ENCODE measurements at places on chromosomes 5 and 9. TPM values are rescaled to one million over a fixed set of nuclear protein-coding genes. Genes with fewer than 3 reads are reported as not detected.

PCDHGA5 gene
- total RNA-seq: 1.8 TPM

DNA sequence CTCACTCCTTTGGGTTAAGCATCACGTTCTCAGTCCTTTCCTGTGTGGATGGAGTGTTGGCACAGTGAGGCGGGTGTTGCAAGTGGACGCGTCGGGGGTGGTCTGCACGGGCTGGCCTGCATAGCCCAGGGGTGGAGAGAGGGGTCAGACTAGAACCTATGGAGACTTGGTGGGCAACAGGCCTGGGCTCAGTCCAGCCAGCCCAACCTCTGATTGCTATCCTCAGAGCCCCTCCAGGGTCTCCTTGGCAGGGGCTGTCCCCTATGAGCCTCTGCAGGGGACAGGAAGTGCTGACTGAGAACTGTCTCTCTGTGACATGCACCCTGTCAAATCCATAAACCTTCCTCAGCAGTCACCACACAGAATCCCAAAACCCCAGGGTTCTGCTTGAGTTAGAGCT, 2.3 kb downstream of the DCANP1 start:
- no peak for DNase-seq

GRCh38 chr5:158320178-158320674, 461.3 kb upstream of the CLINT1 start:
- no peak for DNase-seq

GRCh38 chr9:13731637-13732036, 452.1 kb upstream of the MPDZ start:
- no peak for DNase-seq

DNA sequence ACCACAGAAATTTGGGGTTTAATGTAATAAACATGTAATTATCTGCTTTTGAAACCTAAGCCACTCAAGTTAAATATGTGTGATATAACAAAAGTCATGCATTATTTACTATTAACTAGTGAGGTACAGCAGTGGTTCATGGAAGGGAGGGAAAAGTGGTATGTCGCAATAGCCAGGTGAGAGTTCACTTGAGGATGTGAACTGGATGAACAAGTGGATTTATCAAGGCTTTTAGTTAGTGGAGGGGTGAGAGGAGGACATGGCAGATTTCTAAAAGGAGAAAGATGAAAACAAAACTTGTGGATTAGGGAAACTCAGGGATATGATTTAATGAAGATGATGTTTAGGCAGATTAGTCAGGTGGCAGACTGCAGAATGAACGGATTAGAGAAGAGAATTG, 141.3 kb upstream of the NFIB start:
- DNase-seq: no peak

GRCh38 chr5:17219006-17219422, 1.6 kb downstream of the BASP1 start:
- peak; percentile 72 for DNase-seq

All from SJSA1 (cell line).